ENCODE measurements at places on chromosomes 4 and X.

- peak; percentile 59 for DNase-seq
These were observed 672 bp downstream of the LONRF3 start for GRCh38 chrX:118974908-118975671.

GRCh38 chr4:150739591-150739990 is 157.6 kb downstream of the MAB21L2 start:
- DNase-seq: no peak

GRCh38 chrX:142702749-142703148 is 323.0 kb upstream of the SPANXN4 start:
- no peak for DNase-seq

- no peak for DNase-seq
These were observed 332.5 kb downstream of the C4orf33 start for GRCh38 chr4:129428454-129428853.

DNA sequence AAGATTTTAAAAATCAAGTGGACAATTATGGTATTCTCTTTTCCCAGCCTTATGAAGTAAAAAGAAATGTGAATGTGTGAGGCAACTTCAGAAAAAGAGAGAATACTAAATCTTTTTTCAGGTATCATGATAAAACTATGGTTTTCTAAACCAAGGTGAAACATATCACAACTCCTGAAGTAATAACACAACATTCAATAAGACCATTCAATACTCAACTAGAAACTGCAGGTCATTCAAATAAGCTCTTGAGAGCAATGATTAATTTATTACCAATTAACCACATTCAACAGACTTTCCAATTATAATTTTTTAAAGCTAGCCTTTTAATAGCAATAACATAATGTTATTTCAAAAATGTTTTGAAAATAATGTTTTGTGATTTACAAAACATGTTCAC is 35.8 kb downstream of the SLC10A7 start:
- no peak for DNase-seq

GRCh38 chrX:108070891-108071290 is 20.5 kb downstream of the PSMD10 start:
- no peak for DNase-seq

GRCh38 chr4:112001041-112001440 is 144.2 kb upstream of the FAM241A start:
- DNase-seq: no peak

DNA sequence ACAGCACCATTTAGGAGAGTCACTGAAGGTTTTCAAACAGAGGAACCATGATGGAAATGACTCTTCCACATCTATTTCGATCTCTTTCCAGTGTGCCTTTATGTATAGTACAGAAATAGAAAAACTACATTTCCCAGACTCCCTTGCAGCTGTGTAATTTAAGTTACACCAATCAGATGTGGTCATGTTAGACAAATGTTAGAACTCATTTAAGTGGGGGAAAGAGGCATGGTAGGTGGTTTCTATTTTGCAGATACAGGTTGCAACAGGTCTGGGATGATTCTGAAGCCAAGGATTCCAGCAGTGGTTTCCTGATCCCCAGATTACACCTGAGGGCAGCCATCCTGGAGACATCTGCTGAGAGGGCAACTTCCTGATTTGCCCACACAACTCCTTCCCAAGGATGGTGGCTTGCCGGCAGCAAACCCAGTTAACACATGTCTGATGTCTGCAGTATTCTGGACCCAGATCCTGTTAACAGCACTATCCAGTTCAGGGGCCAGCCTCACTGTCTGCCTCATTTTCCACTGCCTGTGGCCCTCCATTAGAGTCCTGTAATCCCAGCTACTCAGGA is 38.7 kb upstream of the PDK3 start:
- DNase-seq: peak; percentile 1

DNA sequence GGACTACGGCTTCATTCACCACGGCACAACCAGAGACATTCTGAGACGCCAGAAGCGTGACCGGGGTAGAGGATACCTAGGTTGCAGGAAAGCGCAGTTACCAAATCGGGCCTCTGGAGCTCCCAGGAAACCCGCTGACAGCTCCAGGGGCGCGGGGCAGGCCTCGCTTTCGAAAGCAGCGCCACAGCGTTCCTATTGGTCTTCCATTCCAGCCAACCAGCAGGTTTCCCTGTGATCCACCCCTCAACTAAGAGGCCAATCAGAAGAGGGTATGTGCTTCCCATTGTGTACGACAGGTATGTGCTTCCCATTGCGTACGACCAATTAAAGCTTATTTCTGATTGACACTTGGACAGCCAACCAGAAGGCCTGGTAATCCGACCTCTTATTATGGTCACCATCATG is 14.9 kb downstream of the SNX12 start:
- DNase-seq: no peak

- DNase-seq: no peak
These were observed 268.4 kb upstream of the MAGEB18 start for GRCh38 chrX:25869761-25870160.

DNA sequence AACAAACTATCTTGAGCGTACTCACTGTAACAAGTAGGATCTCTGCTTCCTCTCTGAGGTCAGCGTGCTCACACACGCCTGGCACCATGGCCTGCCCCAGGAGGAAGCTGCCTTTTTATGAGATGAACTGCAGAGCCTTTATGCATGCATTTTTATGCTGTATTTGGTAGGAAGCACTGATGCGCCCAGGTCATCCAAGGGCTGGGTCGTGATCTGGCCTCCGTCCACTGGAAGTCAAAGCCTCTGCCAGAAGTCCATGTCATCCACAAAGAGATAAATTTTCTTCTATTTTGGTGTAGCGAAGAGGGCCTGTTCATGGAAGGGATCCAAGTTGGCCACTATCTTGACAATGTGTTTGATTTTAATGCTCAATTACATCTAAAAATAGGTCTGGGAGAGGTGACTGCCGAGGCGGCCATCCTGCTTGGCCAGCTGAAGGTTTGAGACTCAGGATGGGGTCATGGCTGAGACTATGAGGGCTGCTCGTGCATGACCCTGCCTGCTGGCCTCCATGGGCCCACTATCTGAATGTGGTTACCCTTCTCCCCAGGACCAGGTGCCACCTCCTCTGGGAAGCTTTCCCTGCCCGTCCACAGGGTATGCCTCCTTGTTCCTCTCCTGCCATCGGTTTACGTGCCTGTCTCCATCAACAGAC is 50.3 kb downstream of the HTRA3 start:
- no peak for DNase-seq

GRCh38 chrX:2490634-2491033 is 10.1 kb downstream of the DHRSX start:
- DNase-seq: no peak

DNA sequence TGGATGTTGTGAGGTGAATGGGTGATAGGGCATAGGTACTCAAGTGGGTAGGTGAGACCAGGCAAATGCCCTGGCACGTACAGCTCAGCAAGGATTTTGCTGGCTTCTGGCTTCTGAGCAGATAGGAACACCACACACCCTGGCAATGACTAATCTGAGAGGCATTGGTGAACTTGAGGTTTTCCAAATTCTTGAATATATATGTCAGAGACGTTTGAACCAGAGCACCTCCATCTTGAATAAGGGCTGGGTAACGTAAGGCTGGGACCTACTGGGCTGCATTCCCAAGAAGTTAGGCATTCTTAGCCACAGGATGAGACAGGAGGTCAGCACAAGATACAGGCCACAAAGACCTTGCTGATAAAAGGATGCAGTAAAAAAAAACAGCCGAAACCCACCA is 204.5 kb downstream of the NLGN4X start:
- no peak for DNase-seq

- DNase-seq: no peak
These were observed 28.3 kb downstream of the MMRN1 start for GRCh38 chr4:89922848-89923416.

- no peak for DNase-seq
These were observed 40.5 kb downstream of the LCORL start for GRCh38 chr4:17981063-17981462.

GRCh38 chrX:20432746-20433387 is 166.2 kb upstream of the RPS6KA3 start:
- DNase-seq: no peak

GRCh38 chr4:73308286-73308685 is 49.7 kb upstream of the ANKRD17 start:
- DNase-seq: no peak

DNA sequence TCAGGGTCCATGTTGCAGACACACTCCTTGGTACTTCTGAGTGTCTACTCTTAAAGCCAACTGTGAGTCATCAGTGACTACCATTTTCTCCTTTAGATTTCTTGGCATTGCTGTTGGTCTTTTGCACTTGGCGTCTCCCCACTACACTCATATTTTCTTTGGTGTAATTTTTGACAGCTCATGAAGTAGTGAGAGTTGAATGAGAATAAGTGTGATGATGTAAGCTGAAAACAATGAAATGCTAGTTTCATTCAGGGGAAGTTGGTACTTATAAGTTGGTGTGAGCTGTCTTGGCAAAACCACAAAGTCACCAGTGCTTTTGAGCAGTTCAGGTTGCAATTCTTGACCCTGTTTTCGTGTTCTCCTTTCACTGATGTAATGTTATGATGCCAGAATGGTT is 142.9 kb upstream of the ARX start:
- DNase-seq: no peak

DNA sequence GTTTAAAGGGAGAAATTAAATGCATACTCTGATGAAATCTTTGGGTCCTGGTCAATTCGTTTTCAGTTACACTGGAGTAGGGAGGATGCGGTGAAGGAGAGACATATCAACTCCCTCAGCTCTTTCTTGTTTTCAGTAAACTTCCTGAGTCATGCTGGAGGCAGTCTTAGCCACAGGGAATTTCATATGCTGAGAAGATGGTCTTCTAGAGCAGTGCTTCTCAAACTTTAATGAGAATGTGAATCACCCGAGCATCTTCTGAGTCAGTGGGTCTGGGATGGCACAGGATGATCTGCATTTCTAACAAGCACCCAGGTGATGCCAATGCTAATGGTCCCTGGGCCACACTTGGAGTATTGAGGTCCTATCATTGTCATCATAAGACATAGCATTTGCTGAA is 214.5 kb downstream of the KIT start:
- DNase-seq: no peak

DNA sequence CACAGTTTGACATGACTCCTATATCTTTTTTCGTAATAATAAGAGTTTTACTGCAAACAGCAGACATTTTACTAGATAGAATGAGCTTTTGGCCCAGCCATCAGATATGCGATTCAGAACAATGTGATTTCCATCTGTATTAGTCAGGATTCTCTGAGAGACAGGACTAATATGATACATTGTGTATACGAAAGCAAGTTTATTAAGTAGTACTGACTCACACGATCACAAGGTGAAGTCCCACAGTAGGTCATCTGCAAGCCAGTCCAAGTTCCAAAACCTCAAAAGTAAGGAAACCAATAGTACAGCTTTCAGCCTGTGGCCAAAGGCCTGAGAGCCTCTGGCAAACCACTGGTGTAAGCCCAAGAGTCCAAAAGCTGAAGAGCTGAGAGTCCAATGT is 24.1 kb downstream of the CXCL8 start:
- no peak for DNase-seq

DNA sequence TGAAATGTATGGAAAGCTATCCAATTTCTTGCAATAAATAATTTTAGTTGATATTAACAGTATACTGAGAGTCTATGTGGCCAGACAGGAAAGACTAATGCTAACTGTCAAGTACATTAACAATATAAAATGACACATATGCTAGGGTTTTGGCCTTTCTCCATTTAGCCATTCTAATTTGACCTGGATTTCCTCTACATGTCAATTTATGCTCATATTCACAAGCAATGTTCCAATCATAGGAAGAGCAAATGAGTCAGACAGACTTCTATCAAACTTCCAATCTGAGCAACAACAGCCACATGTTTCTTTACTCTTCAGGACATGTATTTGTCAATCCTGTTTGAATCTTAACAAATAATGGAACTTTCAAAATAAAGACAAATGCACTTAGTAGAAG is 53.6 kb downstream of the CORIN start:
- DNase-seq: no peak

DNA sequence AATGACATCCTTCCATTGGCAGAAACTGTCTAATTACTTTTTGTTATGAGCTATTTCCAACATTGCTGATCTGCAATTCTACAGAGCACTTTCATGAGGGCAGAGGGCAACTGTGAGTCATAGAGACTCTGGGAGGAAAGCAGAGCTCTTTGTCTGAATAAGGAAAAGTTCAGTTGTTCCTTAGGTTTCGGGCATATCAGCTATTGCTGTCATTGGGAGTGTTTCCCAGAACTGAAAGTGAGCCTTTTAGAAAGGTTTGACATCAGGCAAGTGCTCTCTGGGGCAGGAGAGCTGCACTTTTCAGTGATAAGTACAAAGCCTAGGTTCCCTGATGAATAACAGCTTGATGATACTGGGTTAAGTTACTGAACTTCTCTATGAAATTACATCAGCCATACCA is 119.2 kb upstream of the EDNRA start:
- peak; percentile 66 for DNase-seq

GRCh38 chr4:18075823-18076433 is 54.4 kb upstream of the LCORL start:
- peak; percentile 43 for DNase-seq

DNA sequence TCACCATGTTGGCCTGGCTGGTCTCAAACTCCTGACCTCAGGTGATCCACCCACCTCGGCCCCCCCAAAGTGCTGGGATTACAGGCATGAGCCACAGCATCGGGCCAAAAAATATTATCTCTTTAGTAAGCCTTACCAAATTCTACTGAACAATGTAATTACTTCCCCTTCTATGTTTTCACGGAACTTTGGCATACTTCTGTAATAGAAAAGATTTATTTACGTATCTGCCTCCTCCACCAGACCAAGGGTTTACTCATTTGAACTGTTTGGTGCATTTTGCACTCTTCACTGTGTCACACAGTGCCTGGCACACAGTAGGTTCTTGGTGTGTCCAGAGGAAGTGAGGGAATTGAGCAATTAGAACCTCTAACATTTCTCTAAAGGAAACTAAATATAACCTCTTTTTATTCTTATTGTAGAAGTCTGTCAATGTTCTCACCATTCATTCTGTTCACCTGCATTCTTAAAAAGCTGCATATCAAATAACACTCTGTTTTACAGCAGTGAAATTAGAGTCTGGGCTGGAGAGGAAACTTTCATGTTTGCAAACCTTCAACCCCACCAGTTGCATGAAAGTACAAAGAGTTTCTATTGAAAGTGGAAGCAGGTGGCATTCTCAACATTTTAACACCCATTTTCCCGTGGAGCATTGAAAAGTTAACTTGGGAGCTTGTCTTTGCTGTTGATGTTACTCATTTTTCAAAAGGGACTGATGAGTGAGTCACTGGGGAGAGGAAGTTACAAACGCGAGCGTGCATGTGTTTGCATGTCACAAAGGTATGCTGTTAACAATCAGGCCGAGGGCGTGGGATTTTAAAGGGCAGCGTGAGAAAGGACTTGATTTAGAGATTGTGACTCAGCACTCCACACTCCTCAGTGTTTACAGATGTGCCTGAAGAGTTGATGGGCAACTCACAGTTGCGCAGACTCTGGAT is 314.1 kb downstream of the STK32B start:
- DNase-seq: peak; percentile 26

DNA sequence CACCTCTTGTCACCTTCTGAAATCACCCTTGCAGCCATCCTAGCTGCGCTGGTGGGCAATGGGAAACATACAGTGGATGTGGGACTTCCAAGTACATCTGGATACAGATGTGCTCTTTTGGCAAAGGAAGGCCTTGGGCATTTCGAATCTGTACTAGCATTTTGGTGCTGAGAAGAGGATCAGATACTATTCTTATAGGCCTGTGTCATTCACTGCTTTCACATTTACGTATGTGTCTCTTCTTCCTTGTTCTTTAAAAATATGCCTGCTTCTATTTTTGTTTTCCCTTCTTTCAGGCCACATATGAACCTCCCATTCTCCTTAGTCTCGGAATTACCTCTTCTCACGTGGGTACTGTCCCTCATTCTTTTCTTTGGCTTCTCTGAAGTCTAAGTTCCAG is 53.1 kb downstream of the EFNB1 start:
- DNase-seq: no peak

All from HT-29 (cell line).